Choroid plexus epithelial cell (primary cell): ENCODE measurements at places on chromosomes 7 and 10.

DNA sequence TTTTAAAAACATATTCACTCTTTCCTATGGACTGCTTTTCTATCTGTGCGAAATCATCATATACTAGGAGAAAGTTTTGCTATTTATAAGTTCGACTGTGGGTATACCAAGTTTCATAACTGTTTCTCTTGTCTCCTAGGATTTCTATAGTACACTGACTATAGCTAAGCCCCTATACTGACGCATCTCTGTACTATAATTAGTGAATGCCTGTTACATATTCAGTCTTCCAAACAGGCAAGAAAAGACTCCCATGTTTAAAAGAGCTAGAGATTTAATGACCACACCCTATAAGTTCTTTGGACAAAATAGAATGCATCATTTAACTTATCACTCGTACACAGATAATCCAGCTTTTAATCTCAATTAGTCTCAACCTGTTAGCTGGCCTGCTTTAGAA, 80.8 kb downstream of the UPF2 start:
- no peak for DNase-seq

DNA sequence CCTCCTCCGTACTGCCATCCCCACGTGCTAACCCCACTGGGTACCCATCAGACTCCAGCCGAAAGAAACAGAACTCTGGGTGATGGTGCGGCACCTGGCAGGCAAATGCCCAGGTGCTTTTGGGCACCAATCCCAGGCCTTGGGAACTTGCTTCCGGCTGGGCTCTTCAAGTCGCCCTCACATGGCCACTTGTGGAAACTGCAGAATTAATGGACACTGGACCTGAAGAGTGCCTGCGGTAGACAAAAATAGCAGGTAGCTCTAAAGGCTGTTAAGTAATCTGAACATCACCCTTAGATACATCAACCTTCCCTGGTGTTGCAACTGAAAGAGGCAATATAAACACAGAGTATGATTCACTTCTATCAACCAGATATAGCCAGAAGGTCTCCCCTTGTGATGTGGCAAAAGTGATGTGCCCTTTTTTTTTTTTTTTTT, 644.4 kb downstream of the GRM8 start:
- DNase-seq: peak; percentile 48

DNA sequence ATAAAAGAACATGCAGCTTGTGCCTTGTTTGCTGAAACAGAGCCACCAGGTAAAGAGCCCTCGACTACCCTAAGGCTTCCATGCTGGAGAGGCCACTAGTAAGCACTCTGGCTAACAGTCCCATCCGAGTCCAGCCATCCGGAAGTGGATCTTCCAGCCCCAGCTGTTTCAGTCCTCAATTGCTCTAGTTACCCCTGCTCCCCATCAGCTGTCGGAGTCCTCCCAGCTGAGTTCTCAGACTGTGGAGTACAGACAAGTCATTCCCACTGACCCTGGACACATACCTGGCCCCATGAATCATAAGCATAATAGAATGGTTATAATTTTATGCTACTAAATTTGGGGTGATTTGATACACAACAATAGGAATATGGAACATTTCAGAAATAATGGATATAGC, 13.5 kb upstream of the FZD1 start:
- no peak for DNase-seq

DNA sequence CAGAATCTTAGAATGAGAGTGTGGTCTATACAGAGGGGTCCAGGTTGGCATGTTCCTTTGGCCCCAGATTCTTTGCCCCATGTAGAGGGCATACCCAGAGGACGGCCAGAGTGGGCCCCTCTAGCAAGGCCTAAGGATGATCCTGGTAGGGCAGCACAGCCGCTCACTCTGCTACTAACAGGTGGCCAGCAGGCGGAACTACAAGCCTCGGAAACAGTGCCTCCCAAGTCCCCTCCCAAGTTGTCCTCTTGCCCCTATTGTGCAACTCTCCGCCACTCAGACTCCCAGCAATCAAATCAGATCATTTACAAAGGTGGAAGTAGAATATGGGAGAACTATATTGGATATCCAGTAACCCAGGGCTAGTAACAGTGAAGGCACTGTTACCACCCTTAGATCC, 107.4 kb downstream of the STRA8 start:
- DNase-seq: no peak

- peak; percentile 88 for DNase-seq
Observed at GRCh38 chr10:22911889-22912762, 15.7 kb upstream of the ARMC3 start.

GRCh38 chr7:94481279-94481678, 28.3 kb upstream of the CASD1 start:
- DNase-seq: no peak

DNA sequence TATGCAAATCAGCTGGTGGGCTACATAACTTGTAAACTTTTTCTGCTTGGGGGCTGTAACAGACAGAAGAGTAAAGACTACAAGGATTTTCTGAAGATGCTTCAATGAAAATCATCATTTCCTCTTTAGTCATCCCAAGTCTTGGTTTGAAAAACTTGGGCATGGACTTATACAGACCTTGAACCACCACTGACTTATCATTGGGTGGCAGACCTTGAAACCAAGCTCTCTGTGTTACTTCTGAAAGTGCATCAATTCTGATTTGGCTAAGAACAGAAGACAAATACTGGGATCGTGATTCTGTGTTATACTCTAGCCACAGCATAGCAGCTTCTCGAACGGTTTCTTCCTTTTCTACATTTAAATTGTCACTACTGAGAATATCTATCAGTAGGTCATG, 21.3 kb downstream of the KBTBD2 start:
- no peak for DNase-seq

DNA sequence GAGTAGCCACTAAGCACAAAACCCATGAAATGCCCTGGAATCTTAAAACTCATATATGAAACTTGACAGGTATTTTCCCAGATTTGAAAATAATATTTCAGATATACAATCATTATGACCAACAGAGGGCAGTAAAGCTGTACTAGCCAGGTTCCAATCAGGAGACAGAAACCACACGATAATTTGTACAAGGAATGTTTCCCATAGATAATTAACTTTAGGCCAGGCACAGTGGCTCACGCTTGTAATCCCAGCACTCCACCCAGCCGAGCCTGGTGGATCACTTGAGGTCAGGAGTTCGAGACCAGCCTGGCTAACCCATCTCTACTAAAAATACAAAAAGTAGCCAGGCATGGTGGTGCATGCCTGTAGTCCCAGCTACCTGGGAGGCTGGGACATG, 31.0 kb upstream of the NUB1 start:
- DNase-seq: peak; percentile 53

DNA sequence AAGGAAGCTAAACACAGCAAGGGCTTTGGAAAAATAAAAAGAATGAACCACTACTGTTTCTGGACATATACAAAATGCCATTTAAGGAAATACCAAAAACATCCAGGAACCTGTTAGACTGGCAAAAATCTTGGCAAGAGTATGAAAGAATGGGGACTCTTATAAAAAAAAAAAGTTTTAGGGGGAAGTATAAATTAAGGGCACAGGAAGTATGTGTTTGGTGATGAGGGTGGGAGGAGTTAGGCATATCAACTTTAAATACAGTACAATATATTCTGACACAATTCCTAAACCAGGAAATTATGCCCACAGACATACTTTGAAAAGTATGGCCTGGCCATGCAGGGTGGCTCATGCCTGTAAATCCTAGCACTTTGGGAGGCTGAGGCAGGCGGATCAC, 74.2 kb downstream of the WAPL start:
- no peak for DNase-seq

DNA sequence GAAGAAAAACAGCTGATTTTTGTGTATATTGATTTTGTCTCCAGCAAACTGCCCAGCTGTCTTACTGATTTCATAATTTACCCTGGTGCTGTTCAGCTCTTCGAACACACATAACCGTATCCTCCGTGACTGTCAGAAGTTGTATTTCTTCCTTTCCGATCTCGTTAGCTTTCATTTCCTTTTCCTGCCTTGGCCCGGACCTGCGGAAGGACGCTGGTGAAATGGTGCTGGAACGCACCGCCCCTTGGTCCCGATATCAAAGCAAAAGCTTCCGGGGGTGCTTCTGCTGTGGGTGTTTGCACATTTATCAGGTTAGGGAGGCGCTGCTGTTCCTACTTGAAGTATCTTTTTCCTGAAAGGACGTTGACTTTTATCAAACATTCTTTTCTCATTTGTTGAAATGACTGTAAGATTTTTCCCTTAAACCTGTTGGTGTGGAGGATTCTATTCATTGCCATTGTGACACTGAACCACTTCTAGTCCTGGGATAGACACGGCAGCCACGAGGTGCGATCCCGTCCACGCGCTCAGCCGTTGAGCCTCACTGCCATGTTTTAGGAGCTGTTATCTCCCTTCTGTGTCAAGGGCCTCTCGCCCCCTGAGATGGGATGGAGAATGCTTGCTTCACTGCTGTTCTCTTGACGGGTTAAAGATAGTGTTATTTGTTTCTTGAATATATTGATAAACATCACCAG, 72.6 kb downstream of the FOXL3 start:
- peak; percentile 21 for DNase-seq

- peak; percentile 23 for DNase-seq
Observed at GRCh38 chr10:14459665-14460064, 128.9 kb upstream of the FRMD4A start.

- DNase-seq: no peak
Observed at GRCh38 chr7:43824963-43825362, 44.4 kb downstream of the MRPS24 start.

DNA sequence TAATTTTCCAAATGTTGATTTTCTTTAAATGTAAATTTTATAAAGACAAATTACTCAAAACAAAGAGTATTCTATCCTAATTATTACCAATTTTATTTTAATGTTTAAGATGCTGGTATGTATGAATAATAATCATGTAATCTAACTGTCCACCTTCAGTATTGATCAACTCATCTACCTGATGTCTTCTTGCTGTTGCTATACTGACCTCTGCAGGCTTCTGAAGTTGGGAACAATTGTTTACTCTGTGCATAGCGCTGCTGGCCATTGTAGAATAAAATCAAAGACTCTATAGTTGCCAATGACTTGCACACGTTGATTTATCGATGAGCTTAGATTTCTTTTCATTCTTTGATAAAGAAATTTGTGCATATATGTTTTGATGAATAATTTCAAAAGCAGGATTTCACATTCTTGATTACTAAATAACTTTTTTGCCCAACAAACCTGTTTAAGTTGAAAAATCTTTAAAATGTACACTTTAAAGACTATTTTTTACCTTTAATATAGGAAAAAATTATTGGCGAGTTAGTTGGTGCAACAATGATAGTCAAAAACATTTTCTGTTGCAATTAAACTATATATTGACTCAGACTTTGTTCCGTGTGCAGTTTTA, 282.3 kb downstream of the TFEC start:
- peak; percentile 30 for DNase-seq

GRCh38 chr7:51144178-51144577, 172.4 kb downstream of the COBL start:
- no peak for DNase-seq

DNA sequence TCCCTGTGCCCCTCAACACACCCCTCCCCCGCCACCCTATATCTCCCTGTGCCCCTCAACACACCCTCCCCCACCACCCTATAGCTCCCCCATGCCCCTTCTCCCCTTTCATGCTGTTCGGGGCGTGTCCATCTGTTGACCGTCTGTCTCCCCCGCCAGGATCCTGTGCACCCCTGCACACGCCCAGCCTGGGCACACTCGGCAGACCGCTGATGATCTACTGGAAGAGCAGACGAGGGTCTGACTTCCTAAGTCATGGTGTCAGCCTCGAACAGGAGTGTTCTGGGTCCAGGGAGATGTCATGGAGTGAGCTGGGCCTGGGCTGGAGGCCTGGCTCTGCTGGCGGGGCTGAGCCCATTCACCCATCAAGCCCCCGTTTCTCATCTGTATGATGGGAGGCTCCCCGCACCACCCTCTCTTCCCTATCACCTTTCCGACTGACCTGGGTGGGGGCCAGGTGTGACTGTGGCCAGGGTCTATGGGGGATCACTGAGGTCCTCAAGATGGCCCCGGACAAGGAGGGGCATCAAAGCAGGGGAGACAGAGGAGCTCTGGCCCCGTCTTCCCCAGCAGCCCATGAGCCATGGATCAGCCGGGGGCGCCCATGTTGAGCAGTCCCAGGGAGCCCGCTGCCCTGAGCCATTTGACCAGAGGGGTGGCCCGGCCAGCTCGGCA, 48.3 kb downstream of the PDGFA start:
- no peak for DNase-seq

GRCh38 chr10:47346581-47347302, 1.4 kb upstream of the RBP3 start:
- DNase-seq: no peak
